ENCODE measurements at places on chromosomes 4 and X. TPM values are rescaled to one million over a fixed set of nuclear protein-coding genes. Genes with fewer than 3 reads are reported as not detected.
A peak's percentile ranks its signal among the peaks of the same experiment; 100 is the strongest.

GAGE12H gene
- not detected for total RNA-seq

PAGE4 gene
- total RNA-seq: not detected

UGT2B10 gene
- total RNA-seq: not detected

GRCh38 chrX:23235051-23235450 lies 99.6 kb upstream of the PTCHD1 start:
- no peak for DNase-seq

- no peak for DNase-seq
Measured at GRCh38 chr4:100977746-100978397, 369.5 kb downstream of the PPP3CA start.

- no peak for DNase-seq
Measured at GRCh38 chr4:99221980-99222379, 2.9 kb upstream of the ADH6 start.

CFAP99 gene
- not detected for total RNA-seq

- DNase-seq: peak; percentile 65
Measured at GRCh38 chrX:132092439-132093065, 35.3 kb downstream of the FRMD7 start.
